ENCODE measurements at places on chromosomes 5 and 9. TPM values are rescaled to one million over a fixed set of nuclear protein-coding genes. Genes with fewer than 3 reads are reported as not detected.

- no peak for DNase-seq
These were observed 128.7 kb upstream of the SLC27A6 start for GRCh38 chr5:128836571-128836970.

DNA sequence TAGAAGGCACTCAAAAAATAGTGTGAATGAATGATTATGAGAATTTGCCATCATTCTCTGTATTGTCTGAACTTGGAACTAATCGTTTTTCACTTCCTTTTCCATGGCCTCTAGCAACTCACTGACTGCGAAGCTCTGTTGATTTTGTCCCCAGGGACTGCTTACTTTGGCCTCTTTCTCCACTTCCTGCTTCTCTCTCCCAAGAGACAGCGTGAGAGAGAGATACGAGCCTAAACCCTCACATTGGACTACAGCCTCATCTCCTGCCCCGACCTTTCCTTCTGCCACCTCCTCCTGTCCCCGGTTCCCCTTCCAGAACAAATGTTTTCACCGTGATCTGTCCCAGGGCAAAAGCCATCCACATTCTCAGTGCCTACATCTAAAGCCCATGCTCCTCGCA is 300.8 kb upstream of the PANK3 start:
- DNase-seq, result no peak

DNA sequence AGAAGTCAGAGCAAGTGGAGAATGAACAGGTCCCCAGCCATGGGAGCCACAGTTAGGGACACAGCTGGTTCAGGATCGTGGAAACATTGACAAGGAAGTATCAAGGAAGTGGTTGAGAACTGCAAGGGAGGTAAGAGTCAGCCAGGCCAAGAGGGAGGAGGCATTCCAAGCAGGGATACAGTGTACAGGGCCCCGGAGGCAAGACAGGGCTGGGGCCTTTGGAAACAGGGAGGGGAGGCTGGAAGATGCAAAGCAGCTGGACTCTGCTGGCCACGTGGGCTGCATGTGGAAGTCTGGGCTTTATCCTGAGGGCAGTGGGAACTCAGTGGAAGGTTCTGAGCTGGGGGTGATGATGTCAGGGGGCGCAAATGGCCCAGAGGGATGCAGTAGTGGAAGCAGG is 14.2 kb downstream of the CCDC180 start:
- DNase-seq, result no peak

- no peak for DNase-seq
These were observed 7.2 kb downstream of the B4GALT7 start for GRCh38 chr5:177607115-177607451.

Gene OR1N2
- polyA plus RNA-seq, result not detected
